ENCODE measurements at places on chromosomes 4 and X.

DNA sequence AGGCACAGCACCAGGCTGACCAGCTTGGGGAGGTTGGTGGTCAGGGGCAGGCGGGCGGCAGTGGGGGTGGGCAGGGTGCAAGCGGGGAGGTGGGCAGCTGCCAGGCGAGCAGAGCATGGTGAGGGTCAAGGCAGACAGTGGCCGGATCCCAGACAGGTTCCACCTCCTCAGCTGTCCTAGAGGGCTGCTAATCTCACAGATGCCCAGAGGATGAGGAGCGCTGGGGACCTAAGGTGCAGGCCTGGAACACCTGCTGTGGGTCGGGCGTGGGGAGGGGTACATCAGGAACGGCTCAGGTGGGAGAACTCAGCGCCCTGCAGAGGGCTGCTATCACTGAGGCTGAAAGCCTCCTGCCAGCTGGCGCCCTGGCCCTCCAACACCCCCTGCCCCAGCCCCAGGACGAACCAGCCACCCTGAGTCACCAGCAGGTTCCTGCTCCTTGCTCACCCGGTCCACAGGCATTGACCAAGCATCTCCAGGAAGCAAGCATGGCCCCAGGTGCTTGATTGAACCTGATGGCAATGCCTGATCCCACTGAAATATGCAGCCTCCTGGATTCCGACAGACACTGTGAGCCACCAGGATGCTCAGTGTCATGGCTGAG lies 28.4 kb upstream of the C4orf50 start:
- no peak for DNase-seq

DNA sequence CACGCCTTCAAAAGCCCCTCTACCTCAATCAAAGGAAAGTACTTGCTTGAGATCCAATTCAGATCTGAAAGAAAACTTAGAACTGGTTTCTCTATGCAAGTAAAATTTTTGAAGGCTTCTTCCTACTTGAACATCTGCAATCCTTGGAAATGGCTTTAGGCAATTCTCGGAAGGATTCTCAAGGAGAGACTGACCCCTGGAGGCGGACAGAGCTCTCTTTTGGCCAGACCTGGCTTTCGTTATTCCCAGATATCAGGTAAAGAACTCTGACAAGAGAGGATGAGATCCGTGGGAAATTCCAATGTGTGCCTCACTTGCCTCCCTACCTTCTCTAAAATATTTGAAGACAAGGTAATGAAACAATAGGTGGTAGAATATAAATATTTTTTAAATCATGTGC lies 670.3 kb upstream of the FAM241A start:
- DNase-seq, result no peak

GRCh38 chr4:148420397-148420796 lies 21.8 kb downstream of the NR3C2 start:
- no peak for DNase-seq

- no peak for DNase-seq
These were observed 93.6 kb downstream of the RBM47 start for GRCh38 chr4:40536032-40536431.

- DNase-seq, result no peak
These were observed 114.8 kb downstream of the STOX2 start for GRCh38 chr4:184019667-184020623.

DNA sequence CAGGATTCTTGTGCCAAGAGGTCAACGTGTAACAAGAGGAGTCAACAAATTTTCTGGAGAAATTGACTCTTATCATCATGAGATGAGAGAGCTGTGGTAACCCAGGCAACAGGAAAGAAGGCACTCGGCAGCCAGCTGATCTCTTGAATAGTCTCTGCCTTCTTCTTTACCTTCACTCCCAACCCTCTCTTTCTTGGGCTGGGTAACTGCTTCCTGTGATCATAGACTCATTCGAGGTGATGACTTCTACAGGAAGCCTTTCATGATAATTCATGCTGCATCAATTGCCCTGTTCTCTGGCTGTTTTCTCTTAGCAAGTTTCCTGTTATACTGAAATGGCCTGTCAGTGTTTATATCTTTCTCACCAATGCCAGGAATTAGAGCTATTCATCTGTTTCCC lies 70.8 kb upstream of the FSTL5 start:
- DNase-seq, result no peak

- no peak for DNase-seq
These were observed 12.2 kb downstream of the SMPX start for GRCh38 chrX:21745756-21746155.

DNA sequence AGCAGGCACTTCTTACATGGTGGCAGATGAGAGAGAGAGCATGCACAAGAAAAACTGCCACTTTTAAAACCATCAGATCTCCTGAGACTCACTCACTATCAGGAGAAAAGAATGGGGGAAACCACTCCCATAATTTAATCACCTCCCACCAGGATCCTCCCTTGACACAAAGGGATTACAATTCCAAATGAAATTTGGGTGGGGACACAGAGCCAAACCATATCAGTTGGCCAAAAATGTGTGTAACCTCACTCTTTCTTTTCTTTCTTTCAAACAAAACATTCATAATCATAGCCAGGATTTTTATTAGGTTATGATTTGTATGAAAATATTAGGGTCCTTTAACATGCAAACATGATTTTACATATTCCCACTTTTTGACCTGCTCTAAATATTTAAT lies 222.1 kb downstream of the PCDH18 start:
- DNase-seq, result no peak

DNA sequence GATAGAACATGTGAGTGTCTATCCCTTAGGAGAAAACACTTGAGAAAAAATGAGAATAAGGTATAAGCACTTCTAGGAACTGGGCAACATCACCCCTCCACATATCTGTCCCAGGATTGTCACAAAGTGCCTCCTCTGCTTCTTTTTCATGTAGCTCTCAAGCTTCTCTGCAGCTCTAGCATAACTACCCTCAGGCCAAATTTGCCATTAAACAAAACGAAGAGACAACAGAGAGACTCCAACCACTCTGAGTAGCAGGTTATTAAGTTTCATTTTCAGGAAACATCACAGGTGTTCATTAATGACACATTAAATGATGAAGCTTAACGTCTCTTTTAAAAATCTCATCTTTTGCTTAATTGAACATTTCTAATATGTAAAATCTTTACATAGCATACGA lies 580.0 kb downstream of the GALNTL6 start:
- no peak for DNase-seq

DNA sequence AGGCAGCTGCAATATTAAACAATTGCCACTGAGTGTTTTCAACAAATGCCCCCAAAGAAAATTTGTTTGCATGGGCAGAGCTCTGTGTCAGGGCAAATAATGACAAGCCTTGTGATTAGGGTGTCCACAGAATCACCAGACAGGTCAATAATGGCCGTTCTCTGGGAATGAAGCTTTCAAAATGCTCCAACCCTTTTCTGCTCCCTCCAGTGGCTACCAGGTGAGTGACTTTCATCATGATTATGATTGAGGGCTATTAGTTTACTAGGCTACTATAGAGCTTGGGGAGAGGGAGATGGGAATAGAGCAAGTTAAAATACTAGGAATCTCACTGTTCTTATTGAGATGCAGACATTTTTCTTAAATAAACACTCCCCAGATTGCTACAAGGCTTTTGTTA lies 23.5 kb downstream of the IRS4 start:
- DNase-seq, result no peak

- DNase-seq, result no peak
These were observed 187.4 kb downstream of the SOX3 start for GRCh38 chrX:140317462-140317861.

- no peak for DNase-seq
These were observed 43.1 kb upstream of the RPS6KA3 start for GRCh38 chrX:20309806-20310205.

- DNase-seq, result no peak
These were observed 164.0 kb upstream of the RASGEF1B start for GRCh38 chr4:81635739-81636138.

DNA sequence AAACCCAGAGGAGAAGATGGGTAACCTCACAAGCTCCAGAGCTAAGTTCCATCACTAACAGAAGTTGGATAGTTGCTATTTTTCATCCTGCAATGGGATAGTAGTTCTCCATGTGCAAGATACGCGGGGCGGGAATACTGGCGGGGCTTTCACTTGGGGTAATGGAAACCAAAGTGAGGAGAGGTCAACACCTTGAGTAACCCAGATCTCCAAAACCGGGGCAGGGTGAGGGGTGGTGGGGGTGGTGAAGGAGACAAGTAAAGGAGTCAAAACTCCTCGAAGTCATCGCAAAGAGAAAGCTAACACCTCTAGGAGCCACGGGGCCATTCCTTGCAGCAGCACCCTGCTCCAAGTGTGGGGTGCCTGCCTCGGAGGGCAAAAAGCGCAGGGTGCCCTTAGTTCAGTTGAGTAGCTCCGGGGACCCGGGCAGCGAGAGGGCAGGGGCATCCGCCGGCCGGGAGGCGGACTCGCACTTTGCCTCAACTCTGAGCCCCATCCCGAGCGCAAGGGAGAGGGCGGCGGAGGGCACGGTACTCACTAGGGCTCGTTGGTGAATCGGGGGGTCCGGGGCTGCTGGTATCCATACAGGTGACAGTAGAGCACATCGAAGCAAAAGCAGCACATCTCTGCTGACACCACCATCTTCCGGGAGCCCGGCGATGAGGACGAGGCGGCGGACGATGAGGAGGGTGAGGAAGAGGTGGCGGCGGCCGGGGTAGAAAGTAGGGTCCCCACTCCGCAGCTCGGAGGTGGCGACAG lies 645 bp downstream of the AMMECR1 start:
- no peak for DNase-seq

DNA sequence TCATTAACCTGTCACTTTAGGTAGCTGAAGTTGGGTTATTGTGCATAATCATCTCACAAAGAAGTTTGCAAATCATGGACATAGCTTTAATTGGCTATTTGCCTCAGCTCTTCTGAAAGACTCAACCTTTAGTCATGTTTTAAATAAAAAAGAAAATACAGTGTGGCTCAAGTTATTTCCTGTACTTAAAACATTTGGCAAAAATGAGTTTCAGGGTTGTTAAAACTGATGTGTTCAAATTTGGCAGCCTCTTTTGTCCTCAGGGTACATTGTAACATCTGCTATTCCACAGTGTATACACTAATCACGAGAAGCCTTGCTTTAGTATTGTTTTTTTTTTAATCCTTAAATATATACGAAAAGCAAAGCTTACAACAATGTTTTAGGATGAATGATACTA lies 31.5 kb upstream of the HPGD start:
- DNase-seq, result no peak

DNA sequence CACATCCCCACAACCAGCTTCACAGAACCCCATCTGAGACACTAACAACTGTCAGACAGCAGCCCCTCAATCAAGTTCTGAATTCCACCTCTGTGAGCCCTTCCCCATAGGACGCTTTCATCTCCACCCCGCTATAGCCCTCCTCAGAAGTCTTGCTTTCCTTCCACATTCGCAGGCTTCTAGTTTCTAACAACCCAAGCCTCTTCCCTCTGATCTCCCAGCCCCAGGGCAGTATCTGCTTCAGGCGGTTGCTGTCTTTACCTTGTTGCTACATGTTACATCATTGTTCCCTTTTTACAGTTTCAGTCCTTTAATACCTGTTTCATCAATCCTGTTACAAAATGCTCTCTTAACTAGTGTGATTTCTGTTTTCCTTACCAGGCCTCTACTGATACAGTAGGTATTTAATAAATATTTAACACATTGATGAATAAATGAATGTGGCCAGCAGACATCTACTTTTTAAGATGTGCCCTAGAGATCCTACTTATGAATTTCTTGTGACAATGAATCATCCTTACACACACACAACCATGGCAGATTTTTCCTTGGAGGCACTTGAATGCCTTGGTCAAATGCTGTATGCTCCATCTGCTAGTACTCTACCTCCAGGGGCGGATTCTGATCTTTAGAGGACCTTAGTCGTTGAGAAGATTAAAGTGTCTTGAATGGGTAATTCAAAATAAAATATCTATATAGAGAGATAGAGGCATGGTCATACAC lies 164.7 kb upstream of the SLIT2 start:
- DNase-seq, result no peak

GRCh38 chr4:140426610-140427105 lies 790 bp downstream of the CLGN start:
- DNase-seq, result no peak

GRCh38 chr4:84995386-84995785 lies 28.9 kb upstream of the WDFY3 start:
- DNase-seq, result no peak

DNA sequence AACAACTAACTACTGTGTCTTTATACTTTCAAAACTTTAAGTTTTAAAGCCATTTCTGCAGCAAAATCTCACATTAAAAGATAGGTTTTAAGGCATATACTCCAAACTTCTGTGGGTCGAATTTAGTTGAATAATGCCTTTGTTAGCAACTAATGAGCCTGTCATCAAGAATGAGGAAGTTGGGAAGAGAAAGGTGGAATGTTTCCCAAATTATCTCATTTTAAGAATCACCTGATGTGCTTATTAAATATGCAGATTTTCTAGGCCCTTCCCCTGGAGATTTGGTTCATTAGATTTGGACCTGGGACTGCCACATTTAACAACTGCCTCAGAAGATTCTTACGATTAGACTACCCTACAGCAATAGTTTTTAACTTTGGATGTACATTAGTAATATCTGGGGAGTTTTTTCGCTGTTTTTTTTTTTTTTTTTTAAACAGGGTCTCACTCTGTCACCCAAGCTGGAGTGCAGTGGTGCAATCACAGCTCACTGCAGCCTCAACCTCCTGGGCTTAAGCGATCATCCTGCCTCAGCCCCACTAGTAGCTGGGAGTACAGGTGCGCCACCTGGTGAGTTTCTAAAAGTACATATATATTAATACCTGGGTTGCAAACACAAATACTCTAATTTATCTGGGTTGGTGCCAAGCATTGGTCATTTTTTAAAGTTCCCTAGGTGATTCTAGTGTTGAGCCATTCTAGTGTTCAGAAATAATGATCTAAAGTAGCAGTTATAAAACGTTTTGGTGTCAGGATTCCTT lies 16.1 kb upstream of the TASL start:
- no peak for DNase-seq

DNA sequence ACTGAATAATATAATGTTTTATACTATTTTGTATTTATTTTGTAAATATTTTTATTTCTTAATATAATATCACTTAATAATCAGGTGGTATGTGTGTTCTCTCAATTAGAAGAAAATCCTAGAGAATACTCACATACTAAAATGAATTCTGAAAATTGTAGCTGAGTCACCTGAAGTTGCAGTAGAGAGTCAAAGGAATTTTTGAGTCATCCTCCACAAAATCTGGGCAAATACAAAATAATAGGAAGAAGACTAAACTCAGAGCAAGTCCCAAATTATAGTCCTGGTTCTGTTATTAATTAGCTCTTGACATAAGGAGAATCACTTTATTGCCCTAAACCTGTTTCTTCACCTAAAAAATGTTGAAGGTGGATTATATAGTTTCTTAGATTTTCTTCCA lies 57.8 kb downstream of the SPATA4 start:
- DNase-seq, result no peak

DNA sequence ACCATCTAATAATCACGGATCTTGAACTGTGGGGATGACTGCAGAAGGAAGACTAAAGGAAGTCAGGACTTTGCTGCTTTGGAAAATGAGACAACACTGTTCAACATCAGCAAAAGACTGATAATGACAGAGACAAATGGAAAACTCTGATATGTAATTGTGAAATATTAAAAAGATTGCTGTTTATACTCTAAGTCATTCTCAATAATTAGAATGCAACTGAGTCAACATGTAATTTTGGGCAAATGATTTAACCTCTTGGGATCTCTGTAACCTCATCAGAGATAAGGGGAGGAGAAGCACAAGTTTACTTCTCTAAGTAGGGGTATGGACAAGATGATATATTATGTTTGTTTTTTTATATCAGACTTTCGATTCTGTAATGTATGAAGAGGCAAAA lies 121.9 kb downstream of the GASK1B start:
- no peak for DNase-seq
